ENCODE measurements at places on chromosomes 7 and 10. TPM values are rescaled to one million over a fixed set of nuclear protein-coding genes. Genes with fewer than 3 reads are reported as not detected.
A peak's percentile ranks its signal among the peaks of the same experiment; 100 is the strongest.

GRCh38 chr10:3421537-3422257, 249.1 kb upstream of the PITRM1 start:
- no peaks in the 10 kb centered on the region for H3K36me3 ChIP-seq
- no peak for DNase-seq
- H3K27ac ChIP-seq, result peak overlapping the region; percentile 61
- H3K27me3 ChIP-seq, result peaks cover 4% of the 10 kb centered on the region
- H3K4me3 ChIP-seq, result peak overlapping the region; percentile 63

DNA sequence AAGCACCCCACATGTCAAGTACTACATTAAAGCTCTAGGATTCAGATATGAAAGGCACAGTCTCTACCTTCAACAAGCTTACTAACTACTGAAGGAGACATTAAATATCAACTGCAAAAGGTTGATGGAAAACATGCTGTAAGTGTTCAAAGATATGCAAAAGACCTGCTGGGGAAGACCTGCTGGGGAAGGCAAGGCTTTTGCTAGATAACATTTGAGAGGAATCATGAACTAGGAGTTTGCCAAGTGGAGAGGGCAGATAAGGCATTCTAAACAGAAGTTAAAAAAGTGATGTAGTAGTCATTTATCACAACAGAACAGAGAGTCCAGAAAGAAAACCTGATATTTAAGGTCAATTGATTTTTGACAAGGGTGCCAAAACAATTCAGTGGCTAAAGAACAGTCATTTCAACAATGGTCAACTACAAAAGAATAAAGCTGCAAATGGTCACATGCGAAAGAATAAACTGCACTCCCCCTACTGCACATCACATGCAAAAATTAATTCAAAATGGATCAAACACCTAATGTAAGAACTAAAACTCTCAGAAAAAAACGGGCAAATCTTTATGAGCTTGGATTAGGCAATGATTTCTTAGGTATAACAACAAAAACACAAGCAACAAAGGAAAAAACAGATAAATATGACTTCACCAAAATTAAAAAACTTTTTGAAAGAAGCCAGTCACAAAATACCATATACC, 23.0 kb upstream of the MSS51 start:
- DNase-seq, result no peak
- peaks cover 10% of the 10 kb centered on the region for H3K36me3 ChIP-seq
- no peak overlapping the region for H3K4me3 ChIP-seq
- H3K4me1 ChIP-seq, result peaks cover 11% of the 10 kb centered on the region

GRCh38 chr7:54722026-54722425, 37.0 kb downstream of the SEC61G start:
- no peaks in the 10 kb centered on the region for H3K4me1 ChIP-seq
- peaks cover 3% of the 10 kb centered on the region for H3K36me3 ChIP-seq
- no peak overlapping the region for H3K4me3 ChIP-seq
- H3K27ac ChIP-seq, result no peak overlapping the region
- no peaks in the 10 kb centered on the region for H3K27me3 ChIP-seq

DNA sequence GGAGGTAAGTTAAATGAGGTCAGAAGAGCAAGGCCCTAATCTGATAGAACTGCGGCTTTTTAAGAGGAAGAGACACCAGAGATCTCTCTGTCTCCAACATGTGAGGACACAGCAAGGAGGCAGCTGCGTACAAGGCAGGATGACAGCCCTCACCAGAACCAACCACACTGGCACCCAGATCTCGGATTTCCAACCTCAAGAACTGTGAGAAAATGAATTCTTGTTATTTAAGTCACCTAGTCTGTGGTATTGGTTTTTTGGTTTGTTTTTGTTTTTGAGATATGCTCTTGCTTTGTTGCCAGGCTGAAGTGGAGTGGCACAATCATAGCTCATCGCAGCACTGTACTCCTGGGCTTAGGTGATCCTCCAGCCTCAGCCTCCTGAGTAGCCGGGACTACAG, 127.2 kb downstream of the DLG5 start:
- no peaks in the 10 kb centered on the region for H3K27me3 ChIP-seq
- peak; percentile 35 for DNase-seq
- peaks cover 37% of the 10 kb centered on the region for H3K4me1 ChIP-seq
- H3K4me3 ChIP-seq, result peak overlapping the region; percentile 47

DNA sequence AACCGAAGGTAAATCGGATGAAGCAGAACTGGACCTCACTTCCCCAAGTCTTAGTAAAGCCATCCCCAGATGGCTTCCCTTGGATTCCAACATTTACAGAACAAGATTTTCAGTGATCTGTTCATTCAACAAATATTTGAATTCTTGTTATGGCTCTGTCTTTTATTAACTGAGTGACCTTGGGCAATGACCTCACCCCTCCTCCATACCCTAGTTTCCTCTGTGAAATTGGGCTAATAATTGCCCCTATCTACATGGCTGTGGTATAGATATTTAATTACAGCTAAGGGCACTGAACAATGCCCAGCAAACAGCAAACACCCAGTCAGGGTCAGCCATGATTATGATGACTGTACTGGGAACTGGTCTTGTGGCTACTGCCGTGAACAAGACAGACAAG, 19.1 kb downstream of the TECTB start:
- no peak overlapping the region for H3K4me3 ChIP-seq
- H3K4me1 ChIP-seq, result no peaks in the 10 kb centered on the region
- H3K27ac ChIP-seq, result no peak overlapping the region
- H3K36me3 ChIP-seq, result no peaks in the 10 kb centered on the region
- no peak for DNase-seq

GRCh38 chr7:901388-902154, 25.2 kb downstream of the GET4 start:
- no peak overlapping the region for H3K27ac ChIP-seq
- H3K27me3 ChIP-seq, result no peaks in the 10 kb centered on the region
- H3K4me1 ChIP-seq, result peaks cover 2% of the 10 kb centered on the region
- H3K36me3 ChIP-seq, result peaks cover 3% of the 10 kb centered on the region
- no peak overlapping the region for H3K4me3 ChIP-seq

DNA sequence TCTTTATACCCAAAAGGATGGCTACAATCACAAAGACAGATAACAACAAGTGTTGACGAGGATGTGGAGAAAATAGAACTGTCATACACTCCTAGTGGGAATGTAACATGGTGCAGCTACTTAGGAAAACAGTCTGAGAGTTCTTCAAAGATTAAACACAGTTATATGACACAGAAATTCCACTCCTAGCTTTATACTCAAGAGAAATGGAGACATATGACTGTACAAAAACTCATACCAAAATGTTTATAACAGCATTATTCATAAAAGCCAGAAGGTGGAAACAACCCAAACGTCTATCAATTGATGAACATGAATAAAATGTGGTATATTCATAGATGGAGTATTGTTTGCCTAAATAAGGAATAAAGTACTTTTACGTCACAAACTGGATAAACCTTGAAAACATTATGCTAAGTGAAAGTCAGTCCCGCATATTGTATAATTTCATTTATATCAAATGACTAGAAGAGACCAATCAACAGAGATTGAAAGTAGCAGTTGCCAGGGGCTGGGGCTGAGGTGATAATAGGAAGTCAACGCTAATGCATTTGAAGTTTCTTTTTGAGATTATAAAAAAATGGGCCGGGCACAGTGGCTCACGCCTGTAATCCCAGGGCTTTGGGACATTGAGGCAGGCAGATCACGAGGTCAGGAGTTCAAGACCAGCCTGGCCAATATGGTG, 61.6 kb upstream of the SRPK2 start:
- no peaks in the 10 kb centered on the region for H3K27me3 ChIP-seq
- H3K4me1 ChIP-seq, result peaks cover 26% of the 10 kb centered on the region
- no peak overlapping the region for H3K4me3 ChIP-seq
- H3K27ac ChIP-seq, result no peak overlapping the region
- peaks cover 2% of the 10 kb centered on the region for H3K36me3 ChIP-seq

DNA sequence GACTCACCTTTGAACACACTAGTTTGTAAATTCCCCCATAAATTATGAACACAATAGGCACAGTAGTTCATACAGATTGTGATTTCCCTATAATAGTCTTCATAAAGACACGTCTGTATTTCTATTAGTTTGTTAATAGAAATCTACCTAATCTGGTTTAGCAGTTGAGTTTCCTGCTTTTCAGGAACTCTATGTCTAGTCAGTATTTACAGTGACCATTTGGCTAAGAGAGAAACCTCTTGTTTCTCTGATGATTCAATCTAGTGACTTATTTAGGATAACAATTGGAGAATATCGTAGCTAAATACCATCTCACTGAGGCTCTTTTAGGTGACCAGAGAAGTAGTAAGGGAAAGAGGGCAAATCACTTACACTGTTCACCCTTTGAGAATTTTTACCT, 5.9 kb upstream of the HERPUD2 start:
- H3K4me1 ChIP-seq, result peaks cover 17% of the 10 kb centered on the region
- H3K4me3 ChIP-seq, result no peak overlapping the region
- H3K36me3 ChIP-seq, result peaks cover 3% of the 10 kb centered on the region
- no peaks in the 10 kb centered on the region for H3K27me3 ChIP-seq

DNA sequence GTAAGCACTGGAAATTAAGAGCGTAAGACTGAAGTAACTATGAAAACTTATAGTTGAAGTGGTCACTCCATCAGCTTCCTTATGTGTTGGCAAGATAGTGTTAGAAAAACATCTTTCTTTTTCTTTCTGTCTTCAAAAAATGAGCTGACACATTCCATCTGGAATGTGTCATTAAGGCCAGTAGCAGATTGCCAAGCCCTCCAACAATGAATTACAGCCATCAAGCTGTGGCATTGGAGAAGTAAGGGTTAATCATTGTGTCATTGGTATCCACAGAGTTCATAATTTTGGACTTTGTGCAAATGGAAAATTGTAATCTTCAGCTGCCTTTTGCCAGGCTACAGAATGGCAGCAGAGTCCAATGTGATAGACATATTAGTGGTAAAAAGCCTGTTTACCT, 926.3 kb downstream of the NRG3 start:
- H3K27ac ChIP-seq, result no peak overlapping the region
- DNase-seq, result no peak
- H3K4me3 ChIP-seq, result no peak overlapping the region
- no peaks in the 10 kb centered on the region for H3K36me3 ChIP-seq
- H3K4me1 ChIP-seq, result no peaks in the 10 kb centered on the region

GRCh38 chr7:7395785-7396184, 139.9 kb downstream of the COL28A1 start:
- DNase-seq, result no peak
- H3K4me1 ChIP-seq, result no peaks in the 10 kb centered on the region
- H3K27me3 ChIP-seq, result no peaks in the 10 kb centered on the region
- H3K4me3 ChIP-seq, result no peak overlapping the region

- no peaks in the 10 kb centered on the region for H3K27me3 ChIP-seq
- peaks cover 7% of the 10 kb centered on the region for H3K36me3 ChIP-seq
- DNase-seq, result no peak
- peak overlapping the region; percentile 94 for H3K27ac ChIP-seq
- H3K4me3 ChIP-seq, result peak overlapping the region; percentile 82
These were observed 13.1 kb downstream of the PIP4K2A start for GRCh38 chr10:22701132-22701826.

GRCh38 chr7:117076426-117076943, 123.2 kb downstream of the ST7 start:
- no peaks in the 10 kb centered on the region for H3K4me1 ChIP-seq
- H3K27ac ChIP-seq, result no peak overlapping the region
- no peak for DNase-seq
- H3K4me3 ChIP-seq, result no peak overlapping the region
- H3K27me3 ChIP-seq, result no peaks in the 10 kb centered on the region
- no peaks in the 10 kb centered on the region for H3K36me3 ChIP-seq

- no peak overlapping the region for H3K27ac ChIP-seq
- DNase-seq, result no peak
- H3K4me3 ChIP-seq, result no peak overlapping the region
- no peaks in the 10 kb centered on the region for H3K27me3 ChIP-seq
These were observed 7.1 kb upstream of the SEMA3E start for GRCh38 chr7:83655951-83656556.

DNA sequence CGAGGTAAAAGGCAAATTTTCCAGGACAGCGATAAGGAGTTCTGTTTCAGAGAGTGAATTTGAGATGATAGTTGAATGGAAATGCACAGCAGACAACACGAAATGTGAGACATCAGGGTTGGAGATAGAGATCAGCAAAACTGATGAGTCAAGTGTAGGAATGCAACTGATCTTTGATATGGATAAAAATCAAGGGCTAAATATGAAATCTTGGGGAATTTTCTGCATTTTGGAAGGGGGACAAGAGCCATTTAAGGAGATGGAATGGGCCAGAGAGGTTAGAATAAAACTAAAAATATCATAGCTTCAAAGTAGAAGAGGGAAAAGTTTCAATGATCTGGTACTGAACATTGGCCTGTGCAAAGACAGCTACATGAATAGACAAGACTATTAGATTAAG, 11.5 kb downstream of the CISD1 start:
- peak overlapping the region; percentile 2 for H3K27ac ChIP-seq
- H3K4me3 ChIP-seq, result no peak overlapping the region
- DNase-seq, result no peak
- H3K27me3 ChIP-seq, result no peaks in the 10 kb centered on the region
- peaks cover 2% of the 10 kb centered on the region for H3K36me3 ChIP-seq

DNA sequence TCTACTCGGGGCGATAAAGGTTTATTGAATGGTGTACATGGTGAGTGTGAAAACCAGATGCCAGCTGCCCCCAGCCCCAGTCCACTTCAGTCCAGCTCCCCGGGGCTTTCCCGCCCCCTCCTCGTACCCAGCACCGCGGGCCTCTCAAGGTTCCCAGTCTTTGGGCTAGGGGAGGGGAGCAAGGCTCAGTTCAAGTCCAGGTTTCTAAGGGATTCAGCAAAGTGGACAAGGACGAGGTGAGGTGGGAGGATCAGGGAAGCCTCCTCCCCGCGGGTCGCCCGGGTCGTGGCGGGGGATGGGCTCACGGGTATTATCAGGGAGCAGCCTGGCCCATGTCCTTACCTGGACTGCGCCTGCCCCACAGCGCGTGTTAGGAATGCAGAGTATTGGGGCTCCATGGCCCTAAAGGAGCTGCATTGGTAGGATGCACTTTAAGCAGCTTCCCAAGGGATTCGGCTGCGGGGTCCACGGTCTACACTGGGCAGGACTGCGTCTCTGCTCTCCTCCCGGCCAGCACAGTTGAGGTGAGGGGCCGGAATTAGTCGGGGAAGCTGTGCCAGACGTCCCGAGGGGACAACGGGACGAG, 541 bp upstream of the PFKFB3 start:
- H3K36me3 ChIP-seq, result peaks cover 5% of the 10 kb centered on the region
- no peaks in the 10 kb centered on the region for H3K27me3 ChIP-seq
- H3K4me3 ChIP-seq, result peak overlapping the region; percentile 93
- H3K4me1 ChIP-seq, result peaks cover 27% of the 10 kb centered on the region
- no peak for DNase-seq
- peak overlapping the region; percentile 51 for H3K27ac ChIP-seq

GRCh38 chr10:74151879-74152722, 1.1 kb downstream of the ADK start:
- peaks cover 27% of the 10 kb centered on the region for H3K4me1 ChIP-seq
- H3K27me3 ChIP-seq, result no peaks in the 10 kb centered on the region
- H3K27ac ChIP-seq, result peak overlapping the region; percentile 4
- H3K36me3 ChIP-seq, result peaks cover 3% of the 10 kb centered on the region
- DNase-seq, result no peak

GRCh38 chr10:118557946-118558345, 37.5 kb downstream of the PRLHR start:
- peaks cover 49% of the 10 kb centered on the region for H3K27me3 ChIP-seq
- no peak overlapping the region for H3K27ac ChIP-seq
- H3K4me3 ChIP-seq, result no peak overlapping the region
- H3K36me3 ChIP-seq, result no peaks in the 10 kb centered on the region
- H3K4me1 ChIP-seq, result no peaks in the 10 kb centered on the region

GRCh38 chr10:46268076-46268881, 18.5 kb upstream of the ANTXRL start:
- H3K27me3 ChIP-seq, result no peaks in the 10 kb centered on the region
- peaks cover 43% of the 10 kb centered on the region for H3K4me1 ChIP-seq

GRCh38 chr7:115678086-115678982, 352.2 kb downstream of the TFEC start:
- H3K27me3 ChIP-seq, result peaks cover 10% of the 10 kb centered on the region
- DNase-seq, result no peak
- H3K4me1 ChIP-seq, result no peaks in the 10 kb centered on the region
- H3K4me3 ChIP-seq, result no peak overlapping the region

Gene ZNHIT1
- total RNA-seq, result 42.4 TPM

Gene OR2A5
- not detected for total RNA-seq

Gene OR2A1
- total RNA-seq, result not detected

Gene PRSS37
- not detected for total RNA-seq

Gene C10orf53
- not detected for total RNA-seq

Gene PDIA4
- total RNA-seq, result 42.4 TPM

Gene DNA2
- total RNA-seq, result 3.9 TPM

All from T-helper 17 cell (primary cell).